ENCODE measurements at places on chromosomes 2 and 18. TPM values are rescaled to one million over a fixed set of nuclear protein-coding genes. Genes with fewer than 3 reads are reported as not detected.
A peak's percentile ranks its signal among the peaks of the same experiment; 100 is the strongest.

GRCh38 chr2:170739048-170739447 is 23.9 kb downstream of the SP5 start:
- DNase-seq = peak; percentile 54

- no peak for DNase-seq
These were observed 253.9 kb upstream of the CNTNAP5 start for GRCh38 chr2:123770996-123771720.

GRCh38 chr18:49510393-49511115 is 23.5 kb upstream of the C18orf32 start:
- peak; percentile 54 for DNase-seq

DNA sequence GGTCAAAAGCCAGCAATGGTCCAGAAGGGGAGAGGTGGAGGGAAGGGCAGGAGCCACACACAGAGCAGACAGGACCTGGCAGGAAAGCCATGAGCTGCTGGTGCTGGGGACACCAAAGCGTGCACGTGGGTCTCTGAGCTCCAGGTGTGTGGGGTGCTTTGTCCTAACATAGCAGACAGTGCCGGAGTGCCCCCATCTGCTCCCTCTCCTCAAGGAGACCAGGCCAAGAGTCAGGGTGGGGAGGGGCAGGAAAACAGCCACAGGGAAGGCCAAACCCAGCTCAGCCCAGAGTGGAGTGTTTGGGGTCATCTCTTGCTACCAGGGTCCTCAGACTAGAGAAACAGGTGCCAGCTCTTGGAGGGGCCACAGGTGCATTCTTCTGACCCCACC is 4.2 kb upstream of the GPC1 start:
- no peak for DNase-seq

Gene NFATC1
- polyA plus RNA-seq = 8.6 TPM

Gene ACMSD
- polyA plus RNA-seq = 0.08 TPM
